ENCODE measurements at places on chromosomes 11 and 22.

DNA sequence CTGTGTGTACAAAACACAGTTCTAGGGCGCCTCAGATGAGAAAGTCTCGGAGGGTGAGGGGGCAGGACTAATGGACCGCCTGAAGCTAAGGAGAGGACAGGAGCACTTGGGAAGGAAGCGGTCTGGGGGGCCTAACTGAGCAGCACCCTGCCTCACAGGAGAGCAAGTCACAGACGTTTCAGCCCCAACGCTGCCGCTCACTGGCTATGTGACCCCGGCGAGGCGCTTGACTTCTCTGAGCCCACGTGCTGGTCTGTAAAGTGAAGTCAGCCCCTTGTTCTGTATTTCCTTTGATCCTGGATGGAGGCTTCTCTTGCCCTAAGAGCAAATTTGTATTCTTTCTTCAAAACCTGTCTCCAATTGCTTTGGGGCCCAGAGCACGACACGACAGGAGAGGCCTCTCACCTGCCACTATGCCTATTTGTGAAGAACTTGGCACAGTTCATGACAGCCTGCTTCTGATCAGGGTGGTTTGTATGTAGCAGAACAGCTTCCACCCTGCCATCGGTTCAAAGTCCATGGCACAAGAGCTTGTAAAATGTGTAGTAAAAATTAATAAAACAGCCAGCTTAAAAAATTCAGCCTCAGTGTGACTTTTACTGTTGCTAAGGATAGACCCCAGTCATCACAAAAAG lies 59.1 kb downstream of the WNT11 start:
- no peak for DNase-seq

DNA sequence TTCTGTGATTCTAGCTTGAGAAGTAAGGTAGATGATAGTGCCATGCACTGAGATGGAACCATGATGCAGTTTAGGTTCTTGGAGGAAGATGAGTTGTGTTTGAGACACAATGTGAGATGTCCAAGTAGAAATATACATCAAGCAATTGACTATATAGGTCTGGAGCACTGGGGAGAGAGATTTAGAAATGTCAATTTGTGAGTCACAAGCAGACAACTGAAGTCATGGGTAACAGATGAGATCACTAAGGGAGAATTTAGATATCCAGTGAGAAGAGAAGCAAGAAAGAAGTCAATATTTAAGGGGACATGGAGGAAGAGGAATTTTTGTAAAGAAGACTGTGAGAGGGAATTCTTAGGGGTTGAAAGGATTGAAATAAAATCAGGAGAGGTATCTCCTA lies 65.1 kb upstream of the RRAS2 start:
- DNase-seq: no peak

GRCh38 chr11:81237139-81237538 lies 1496.5 kb downstream of the FAM181B start:
- DNase-seq: peak; percentile 71

DNA sequence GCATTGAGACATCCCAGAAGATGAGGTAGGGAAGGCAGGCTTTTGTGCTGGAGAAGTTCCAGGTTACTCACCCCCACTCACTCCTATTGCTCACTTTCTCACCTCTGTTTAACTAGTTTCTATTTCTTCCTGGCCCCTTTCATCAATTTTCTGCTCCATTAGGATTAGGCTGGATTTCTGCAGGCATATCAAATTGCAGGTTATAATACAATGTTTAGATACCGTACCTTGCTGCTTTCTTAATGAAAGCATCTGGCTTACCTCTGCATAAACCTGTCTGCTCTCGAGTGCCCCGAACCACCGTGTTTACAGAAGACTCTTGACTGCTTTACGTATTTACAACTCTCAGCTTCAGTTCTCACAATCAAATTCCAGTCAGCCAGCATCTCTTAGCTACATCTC lies 173.7 kb downstream of the ADAMTS15 start:
- no peak for DNase-seq

DNA sequence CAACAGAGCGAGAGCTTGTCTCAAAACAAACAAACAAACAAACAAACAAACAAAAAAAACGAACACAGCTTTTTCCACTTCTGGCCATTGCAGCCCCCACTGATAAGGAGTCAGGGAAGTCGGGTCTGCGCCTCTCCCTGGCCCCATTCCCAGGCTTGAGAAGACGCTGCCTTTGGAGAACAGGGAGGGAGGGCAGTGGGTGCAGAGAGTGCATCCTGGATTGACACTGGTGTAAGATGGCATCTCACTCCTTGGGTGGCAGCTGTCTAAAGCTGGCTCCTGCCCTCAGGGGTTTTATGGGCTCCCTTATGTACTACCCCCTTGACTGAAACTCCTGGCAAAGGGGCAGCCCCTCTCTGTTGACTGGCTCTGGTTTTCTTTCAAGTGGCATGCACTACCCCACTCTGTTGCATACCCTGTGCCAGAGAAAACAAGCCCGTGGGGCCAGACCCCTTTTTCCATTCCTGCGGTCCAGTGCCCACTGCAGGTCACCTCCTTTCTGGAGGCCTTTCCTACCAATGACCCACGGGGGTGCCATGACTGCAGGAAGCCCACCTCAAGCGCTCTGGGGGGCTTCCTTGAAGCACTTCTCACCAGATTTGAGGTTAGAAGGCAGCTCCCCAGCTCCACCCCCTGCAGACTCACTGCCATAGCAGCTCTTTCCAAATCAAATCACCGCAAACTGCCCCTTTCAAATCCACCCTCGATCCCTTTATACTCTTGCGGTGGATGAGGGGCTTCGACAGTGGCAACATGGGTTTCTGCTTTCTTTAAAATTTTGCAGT lies 12.7 kb downstream of the DRAP1 start:
- peak; percentile 47 for DNase-seq

DNA sequence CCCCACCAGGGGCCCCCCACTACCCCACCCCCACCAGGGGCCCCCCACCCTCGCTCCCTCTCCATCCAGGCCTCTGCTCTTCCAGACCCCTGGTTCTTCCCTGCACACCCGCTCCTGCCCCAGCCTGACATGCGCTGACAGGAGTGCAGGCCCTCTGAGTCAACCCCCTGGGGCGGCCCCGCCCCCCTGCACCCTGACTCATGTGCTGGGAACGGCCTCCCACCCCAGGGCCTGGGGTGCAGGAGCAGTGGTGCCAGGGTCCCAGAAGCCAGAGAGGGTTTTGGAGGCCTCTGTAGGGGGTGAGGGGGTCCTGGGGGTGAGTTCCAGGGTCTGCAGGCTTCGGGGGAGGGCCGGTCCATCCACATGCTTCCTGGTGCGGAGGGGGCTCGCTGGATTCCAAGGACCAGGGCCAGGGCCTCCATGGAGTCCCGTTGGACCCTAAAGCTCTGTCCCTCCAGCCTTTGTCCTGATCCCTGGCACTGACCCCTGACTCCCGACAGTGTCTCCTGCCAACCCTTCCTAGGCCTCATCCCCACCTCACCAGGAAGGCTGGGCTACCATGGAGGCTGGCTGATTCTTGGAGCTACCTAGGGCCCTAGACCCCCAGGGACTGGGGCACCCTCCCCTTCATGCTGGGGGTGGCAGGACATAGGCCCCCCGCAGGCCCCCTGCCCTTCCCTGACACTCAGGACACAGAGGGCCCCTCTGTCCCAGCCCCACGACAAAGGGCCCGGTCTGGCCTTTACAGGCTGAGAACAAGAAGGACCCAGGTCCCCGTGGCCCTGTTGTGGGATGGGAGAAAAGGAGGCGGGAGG lies 583 bp upstream of the PKP3 start:
- DNase-seq: no peak

GRCh38 chr11:12200279-12200990 lies 90.0 kb downstream of the MICAL2 start:
- peak; percentile 56 for DNase-seq

- no peak for DNase-seq
Observed at GRCh38 chr11:19650467-19650866, 62.2 kb upstream of the NAV2 start.

- no peak for DNase-seq
Observed at GRCh38 chr11:123690485-123690884, 36.1 kb upstream of the SCN3B start.

DNA sequence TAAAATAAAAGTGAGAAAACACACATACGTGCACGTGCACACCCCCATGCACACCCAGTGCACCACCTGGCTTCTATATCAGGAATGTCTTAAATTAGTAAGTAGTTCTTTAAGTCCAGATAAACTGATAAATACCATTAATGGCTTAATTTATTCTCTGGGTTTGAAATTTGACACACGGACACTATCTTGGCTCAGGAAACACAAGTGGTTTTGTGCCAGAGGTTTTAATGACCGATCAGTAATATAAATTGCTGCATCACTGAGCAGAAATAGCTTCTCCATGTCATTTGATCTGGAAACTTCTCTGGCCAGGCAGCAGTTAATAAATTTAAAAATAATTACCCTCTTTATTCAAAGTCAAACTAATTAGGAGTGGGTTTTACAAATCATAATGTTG lies 101.5 kb upstream of the NNMT start:
- DNase-seq: no peak

GRCh38 chr22:39308614-39309363 lies 10.6 kb downstream of the RPL3 start:
- DNase-seq: peak; percentile 69

DNA sequence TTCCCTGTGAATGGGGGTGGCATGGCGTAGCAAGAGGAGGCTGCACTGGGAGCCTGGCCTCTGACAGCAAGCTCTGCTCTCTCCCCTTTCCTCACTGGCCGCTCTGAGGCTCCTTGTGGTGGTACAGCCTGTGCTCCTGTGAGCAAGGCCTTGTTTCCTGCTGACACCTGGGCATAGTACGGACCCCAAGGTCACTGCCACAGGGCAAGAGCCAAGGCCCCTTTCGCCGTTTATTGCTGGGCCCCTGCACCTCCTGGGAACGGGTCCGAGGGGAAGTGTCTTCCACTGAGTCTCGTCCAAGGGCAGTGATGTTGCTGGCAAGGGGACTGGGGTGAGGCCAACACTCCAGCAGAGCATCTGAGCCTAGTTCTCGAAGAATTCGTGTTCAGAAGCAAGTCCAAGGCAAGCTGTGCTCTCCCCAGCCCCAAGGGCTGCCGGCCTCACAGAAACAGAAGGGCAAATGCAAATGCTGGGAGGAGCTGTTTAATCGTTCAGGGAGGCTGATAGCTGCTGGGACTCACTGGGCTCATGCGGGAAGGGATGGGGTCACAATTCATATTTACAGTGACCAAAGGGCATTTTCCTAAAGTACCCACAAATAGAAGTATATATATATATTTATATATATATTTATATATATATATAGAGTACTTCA lies 15.9 kb upstream of the TTLL12 start:
- DNase-seq: no peak

GRCh38 chr11:134476435-134477021 lies 64.5 kb upstream of the B3GAT1 start:
- peak; percentile 6 for DNase-seq

- peak; percentile 68 for DNase-seq
Observed at GRCh38 chr22:19757140-19757984, 3.2 kb upstream of the TBX1 start.

GRCh38 chr11:83033972-83034672 lies 37.6 kb downstream of the RAB30 start:
- DNase-seq: no peak

- peak; percentile 70 for DNase-seq
Observed at GRCh38 chr11:118910309-118911112, 15.2 kb downstream of the BCL9L start.

Data from common myeloid progenitor, CD34-positive (primary cell).